AG20443 (cell line): ENCODE measurements at places on chromosomes 11 and 22.

- DNase-seq, result peak; percentile 63
Observed at GRCh38 chr22:30286813-30287647, 2.3 kb downstream of the CASTOR1 start.

DNA sequence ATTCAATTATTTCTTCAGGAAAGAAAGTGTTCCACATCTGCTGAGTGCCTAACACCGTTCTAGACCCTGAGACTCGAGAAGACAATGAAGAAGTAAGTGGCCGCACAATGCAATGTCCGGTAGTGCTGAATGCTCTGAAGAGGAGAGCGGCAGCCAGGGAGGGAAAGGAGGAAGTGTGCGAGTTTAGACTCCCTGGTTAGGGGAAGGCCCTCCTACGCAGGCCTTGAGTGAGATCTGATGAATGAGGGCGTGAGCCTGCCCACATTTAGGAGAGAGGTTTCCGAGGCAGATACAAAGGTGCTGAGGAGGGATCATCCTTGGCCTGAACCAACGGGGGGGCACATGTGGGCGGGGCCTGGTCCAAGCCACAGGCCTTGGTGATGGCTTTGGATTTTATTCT is 558.6 kb downstream of the NTM start:
- no peak for DNase-seq

DNA sequence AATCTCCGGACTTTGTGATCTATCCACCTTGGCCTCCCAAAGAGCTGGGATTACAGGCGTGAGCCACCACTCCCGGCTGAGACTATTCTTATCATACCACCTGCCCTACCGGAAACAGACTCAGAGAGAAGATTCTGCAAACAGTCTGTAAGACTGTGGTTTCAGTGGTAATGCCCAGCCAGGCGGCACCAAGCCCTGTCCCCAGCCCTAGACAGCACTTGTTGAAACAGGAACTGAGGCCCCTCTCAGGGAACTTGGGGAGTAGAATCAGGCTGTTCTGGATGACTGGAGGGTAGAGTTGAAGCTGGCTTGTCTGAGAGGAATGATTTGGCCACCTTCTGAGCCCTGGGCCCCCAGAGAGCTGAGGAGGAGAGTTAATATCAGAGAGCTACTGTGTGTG is 1.3 kb upstream of the INSC start:
- DNase-seq, result no peak

DNA sequence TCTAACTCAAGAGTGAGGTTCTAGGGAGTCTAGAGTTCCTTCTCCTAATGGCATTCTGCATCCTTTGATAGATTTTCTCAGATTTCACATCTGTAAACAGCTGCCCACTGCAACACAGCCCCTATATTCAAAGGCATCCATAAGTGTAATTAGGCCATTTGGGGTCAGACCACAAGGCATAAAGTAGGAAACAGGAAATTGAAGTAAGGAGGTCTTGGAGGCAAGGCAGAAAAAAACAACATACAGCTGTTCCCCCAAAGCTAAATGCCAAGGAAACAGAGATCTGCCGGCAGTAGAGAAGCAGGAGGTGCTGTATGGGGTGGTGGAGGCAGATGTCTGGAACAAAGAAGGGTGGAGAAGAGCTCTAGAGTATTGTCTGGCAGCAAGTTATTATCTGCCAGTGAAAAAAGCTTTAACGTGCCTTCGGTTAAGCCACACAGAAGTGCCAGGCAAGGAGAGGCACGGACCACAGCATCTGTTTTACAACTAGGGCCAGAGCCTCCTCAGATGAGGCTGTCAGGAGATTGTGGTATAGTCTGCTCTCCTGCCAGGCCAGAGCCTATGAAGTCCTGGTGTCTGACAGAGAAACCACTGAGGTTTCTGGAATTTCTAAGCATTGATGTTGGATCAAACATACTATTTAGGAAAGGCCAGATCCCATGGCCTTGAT is 100.2 kb upstream of the CHRM4 start:
- DNase-seq, result peak; percentile 30

DNA sequence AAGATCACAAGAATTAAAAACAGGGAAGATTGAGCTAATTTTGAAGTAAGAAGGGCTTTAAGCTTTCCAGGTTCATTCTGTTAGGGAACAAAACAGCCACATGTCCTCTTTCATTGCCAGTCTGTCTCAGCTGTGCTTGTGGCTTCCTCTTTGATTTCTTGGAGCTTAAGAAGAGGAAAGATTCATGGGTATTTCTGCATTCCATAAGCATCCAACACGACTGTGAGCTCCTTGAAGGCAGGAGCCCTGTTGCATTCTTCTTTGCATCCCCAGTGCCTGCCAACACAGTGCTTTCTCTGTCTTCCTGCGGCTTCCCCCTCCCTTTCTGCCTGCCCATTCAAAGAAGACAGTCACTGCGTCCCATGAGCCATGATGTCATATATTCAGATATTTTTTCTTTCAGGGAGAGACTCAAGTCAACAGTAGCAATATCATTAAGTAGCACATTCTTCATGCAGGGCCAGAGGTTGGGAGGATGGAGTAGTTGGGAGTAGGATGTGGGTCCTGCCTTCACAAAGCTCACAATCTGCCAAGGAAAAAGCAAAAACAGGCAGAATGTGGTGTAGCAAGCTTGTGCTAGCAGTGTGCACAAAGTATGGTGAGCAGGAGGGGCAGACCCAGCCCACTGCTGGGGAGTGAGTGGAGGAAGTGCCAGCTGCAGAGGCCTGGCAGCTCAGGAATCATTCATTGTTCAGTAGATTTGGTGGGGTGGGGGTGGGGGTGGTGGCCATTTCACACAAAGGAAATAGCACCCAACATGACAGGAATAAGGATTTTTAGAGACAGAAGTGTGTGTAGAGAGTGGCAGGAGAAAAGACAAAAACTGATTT is 162.1 kb upstream of the RASSF10 start:
- DNase-seq, result no peak

GRCh38 chr11:122162095-122162494 is 46.1 kb upstream of the BLID start:
- DNase-seq, result no peak

- DNase-seq, result no peak
Observed at GRCh38 chr11:110757962-110758755, 45.9 kb upstream of the ARHGAP20 start.

- no peak for DNase-seq
Observed at GRCh38 chr11:1560649-1561251, 11.3 kb downstream of the DUSP8 start.

DNA sequence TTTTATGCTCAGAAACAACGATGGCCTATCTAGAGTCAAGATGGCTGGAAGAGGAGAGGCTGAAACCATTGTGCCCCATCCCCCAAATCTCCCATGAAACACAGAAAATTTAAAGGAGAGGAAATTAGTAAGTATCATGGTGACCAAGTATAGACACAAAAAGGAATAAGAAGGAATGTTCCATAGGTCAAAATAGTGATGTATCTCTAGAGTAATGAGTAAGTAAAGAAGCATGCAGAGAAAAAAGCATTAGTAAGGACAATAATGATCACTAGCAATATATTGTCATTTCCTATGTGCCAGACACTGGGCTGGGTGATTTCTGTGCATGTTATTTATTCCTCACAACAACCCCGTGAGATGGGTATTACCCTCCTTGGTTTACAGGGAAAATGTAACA is 2.6 kb upstream of the SLC22A24 start:
- no peak for DNase-seq

GRCh38 chr11:78940500-78941225 is 366.0 kb upstream of the NARS2 start:
- DNase-seq, result no peak

GRCh38 chr11:61872935-61873565 is 18.3 kb downstream of the FADS3 start:
- no peak for DNase-seq

- DNase-seq, result no peak
Observed at GRCh38 chr11:123393312-123393927, 36.6 kb upstream of the GRAMD1B start.

- DNase-seq, result no peak
Observed at GRCh38 chr22:35972559-35972958, 56.1 kb downstream of the RBFOX2 start.

DNA sequence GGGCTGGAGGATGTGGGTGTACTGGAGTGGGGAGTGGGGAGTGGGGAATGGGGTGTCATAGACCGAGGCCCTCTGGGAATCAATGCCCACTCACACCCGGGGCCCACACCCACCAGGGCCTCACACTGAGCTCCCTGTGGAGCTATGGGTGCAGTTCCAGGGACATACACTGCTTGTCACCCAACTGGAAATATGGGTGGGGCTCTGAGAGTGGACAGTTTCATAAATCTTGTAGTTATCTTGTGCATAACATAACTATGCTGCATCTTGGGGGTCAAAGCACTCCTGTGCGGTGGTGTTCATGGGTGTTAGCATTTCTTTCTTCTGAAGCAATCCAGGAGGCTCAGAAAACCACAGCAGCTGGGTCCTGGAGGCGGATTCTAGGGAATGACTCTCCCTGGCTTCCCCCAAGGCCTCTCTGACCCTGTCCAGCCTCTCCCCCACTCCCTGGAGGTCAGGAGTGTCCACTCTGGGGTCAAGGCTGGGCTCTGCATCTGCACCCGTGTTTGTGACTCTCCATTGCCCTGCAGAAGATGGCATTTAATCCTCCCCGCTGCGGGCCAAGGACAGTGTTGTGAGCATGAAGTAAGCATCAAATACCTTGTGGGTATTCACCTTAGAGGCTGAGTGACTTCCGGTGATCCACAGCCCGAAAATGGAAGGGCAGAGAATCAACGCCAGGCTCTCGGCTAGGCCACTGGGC is 172.5 kb downstream of the CTTN start:
- DNase-seq, result no peak

DNA sequence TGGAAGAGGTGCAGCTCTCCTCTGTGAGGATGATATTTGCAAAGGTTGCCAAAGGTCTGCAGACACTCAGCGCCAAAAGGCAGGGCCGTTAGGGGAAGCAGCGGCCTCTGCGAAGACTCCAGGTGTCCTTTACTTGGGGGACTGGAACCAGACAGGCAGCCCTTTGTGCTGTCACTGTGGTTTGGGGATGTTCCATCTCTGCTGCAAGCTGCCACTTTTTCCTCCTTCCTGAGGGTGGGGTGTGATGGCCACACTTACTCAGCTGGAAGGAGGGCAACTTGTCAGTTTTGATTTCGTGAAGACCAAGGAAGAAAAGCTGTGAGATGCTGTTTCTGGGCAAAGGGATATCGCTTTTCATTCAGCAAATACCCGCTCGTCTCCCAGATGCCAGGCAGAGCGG is 96.5 kb upstream of the PRR5 start:
- no peak for DNase-seq

DNA sequence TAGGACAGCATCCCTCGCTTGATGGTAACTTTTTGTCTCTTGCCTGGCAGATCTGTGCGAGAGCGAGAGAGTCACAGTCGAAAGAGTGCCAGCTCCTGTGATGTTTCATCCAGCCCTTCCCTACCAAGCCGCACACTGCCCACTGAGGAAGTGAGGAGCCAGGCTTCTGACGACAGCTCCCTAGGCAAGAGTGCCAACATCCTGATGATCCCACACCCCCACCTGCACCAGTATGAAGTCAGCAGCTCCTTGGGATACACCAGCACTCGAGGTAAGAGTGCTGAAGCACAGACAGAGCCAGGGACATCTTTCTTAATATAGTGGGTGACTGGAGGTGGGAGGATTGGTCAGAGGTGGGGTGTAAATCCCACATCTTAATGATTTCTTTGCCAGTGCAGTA is 61.1 kb downstream of the DEPDC5 start:
- DNase-seq, result no peak

- DNase-seq, result no peak
Observed at GRCh38 chr11:78551066-78551465, 23.6 kb downstream of the NARS2 start.

DNA sequence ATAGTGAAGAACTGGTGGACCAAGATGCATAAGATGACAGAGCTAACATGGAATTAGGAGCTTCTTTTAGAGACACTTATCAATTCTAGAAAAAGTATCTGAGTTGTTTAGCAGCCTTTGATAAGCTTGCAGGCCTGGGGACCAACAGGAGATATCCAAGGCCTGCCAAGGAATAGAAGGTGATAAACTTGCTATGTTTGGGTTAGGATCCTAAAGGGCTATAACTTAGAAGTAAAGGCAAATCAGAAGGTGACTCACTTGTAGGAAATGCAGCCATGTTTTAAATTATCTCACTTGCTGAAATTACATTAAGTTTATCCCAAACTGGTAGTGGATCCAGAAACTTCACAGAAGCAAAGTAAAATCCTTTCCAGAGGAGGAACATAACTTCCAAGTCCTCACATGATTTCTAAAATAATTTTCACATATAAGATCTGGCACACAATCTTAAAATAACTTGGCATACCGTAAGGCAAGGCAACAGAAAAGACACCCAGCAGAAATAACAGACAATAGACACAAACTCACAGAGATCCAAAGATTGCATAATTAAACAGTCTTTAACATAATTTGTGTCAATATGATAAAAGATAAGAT is 69.6 kb upstream of the TEAD1 start:
- no peak for DNase-seq

DNA sequence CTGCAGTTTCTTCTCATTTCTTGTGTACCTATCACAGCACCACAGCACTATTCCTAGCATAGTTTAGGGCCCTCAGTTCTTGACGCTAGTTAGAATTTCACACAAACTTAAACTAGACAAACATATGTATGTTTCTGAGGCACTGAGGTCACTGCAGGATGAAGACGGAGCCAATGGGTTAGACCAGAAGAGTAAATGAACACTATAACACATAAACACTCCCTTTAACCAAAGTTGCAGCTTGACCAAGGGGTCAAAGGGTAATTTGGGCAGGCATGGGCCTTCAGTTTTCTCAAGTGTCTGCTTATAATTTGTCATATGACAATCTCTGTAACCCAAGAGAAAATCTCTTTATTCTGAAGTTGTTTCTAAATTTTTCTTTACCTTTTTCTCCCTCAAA is 12.9 kb upstream of the HBE1 start:
- DNase-seq, result no peak

- DNase-seq, result no peak
Observed at GRCh38 chr11:27211370-27212127, 151.5 kb downstream of the CCDC34 start.

- no peak for DNase-seq
Observed at GRCh38 chr11:11588891-11589290, 32.9 kb downstream of the GALNT18 start.

GRCh38 chr11:64316672-64317324 is 561 bp downstream of the TRMT112 start:
- DNase-seq, result no peak

DNA sequence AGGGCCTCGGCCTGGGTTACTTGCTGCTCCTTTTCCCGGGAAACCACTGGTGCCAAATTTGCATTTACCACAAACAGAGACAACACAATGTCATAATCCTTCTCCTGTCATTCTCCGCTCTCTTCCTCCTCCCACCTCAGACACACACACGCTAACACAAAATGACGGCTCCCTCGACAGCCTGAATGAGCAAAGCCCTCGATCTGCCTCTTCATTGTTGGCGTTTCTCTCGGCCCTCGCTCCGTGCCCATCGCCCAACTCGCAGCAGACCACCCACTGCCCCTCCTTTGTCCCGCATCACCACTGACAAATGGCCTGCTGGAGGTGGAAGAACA is 12.5 kb upstream of the TCF20 start:
- no peak for DNase-seq

DNA sequence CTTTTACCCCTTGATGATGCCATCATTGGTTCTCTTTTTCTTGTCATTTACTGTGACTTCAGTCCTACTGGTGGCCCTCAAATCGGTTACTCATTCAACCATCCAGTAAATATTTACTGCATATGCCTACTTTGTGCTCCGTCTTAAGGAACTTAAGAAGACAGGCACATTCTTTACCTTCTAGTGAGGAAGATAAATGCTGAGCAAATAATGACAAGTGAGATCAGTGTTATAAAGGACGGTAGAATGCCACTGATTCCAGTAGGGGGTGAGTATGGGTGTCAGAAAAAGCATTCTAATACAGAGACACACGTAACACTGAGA is 1.6 kb downstream of the ANKRD42 start:
- DNase-seq, result no peak
